AG04450 (cell line): ENCODE measurements at places on chromosomes 7 and 10.

- DNase-seq = no peak
These were observed 65.5 kb downstream of the ATAD1 start for GRCh38 chr10:87752566-87752965.

DNA sequence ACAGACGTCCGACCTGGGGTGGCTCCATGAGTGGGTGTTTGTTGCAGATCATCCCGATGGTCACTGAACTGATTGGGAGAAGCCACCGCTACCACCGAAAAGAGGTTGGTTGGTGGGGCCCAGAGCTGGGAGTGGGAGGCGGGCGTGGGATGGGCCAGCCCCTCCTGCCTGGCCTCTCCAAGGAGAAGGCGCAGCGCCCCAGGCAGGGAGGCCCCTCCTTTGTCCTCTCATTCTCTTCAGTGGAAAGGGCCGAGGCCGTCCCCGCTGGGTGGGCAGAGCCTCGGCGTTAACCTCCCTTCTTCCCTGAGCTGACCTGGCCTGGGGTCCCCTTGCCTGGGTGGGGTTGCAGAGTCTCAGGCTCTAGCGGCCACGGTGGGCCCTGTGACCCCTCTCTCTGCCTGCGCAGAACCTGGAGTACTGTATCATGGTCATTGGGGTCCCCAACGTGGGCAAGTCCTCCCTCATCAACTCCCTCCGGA is 5.2 kb downstream of the MTG1 start:
- no peak for DNase-seq

DNA sequence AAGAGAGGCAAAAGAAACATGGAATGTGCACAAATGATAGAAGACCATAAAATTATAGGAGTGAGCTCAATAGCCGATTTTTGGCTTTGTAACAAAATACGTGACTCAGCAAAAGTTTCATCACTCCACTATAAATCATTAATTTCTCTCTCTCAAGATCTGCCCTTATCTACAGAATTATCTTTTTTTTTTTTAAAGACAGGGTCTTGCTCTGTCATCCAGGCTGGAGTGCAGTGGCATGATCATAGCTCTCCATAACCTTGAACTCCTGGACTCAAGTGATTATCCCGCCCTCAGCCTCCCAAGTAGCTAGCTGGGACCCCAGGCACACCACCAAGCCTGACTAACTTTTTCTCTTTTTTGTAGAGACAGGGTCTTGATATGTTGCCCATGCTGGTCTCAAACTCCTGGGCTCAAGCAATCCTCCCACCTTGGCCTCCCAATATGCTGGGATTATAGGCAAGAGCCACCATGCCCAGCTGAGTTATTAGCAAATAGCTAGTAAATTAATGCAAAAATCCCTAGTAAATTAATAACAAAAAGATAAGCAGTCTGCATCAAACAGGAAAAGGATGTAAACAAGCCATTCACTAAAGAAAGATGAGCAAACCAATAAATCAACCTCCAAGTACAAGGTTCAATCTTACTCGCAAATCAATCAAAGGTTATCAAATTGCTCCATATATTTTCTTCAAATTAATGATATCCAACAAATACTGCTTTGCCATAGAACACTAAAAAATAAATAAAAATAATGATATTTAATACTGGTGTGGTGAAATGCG is 450.7 kb downstream of the PARD3 start:
- no peak for DNase-seq

GRCh38 chr7:3243680-3244079 is 57.4 kb upstream of the SDK1 start:
- no peak for DNase-seq

DNA sequence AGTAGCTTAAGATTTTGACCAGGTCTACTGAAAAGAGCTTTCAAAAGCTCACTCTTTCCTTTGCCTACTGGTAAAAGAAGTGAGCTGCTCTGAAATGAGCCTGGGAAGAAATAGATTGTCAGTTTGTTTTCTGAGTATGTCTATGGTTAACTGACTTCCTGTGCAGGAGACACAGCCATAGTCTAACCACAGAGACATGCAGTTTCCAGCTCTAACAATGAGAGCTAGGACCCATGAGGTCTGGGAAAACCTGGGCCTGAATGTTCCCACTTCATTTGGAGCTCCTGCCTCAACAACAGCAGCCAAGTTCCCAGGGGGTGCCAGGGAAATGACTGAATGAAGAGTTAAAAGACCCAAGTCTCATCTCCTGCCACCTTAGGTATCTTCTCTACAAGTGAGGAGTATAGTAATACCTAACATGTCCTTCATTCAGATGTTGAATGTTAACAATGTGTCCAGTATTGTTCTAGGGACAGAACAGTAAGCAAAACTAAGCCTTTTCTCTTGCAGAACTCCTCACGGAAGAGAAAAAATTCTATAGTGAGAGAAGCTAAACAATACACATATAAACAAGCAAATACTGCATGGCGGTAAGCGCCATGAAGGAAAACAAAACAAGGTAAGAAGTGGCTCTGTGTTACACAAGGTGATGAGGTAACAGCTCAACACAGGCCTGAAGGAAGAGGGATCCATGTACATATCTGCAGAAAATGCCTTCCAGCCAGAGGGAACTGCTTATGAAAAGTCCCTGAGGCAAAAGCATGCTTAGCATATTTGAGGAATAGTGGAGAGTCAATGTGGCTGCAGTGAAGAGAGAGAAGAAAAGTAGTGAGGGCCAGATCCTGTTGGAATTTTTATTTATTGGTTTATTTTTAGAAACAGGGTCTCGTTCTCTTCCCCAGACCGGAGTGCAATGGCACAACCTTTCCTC is 26.4 kb upstream of the ANKRD1 start:
- DNase-seq = no peak

DNA sequence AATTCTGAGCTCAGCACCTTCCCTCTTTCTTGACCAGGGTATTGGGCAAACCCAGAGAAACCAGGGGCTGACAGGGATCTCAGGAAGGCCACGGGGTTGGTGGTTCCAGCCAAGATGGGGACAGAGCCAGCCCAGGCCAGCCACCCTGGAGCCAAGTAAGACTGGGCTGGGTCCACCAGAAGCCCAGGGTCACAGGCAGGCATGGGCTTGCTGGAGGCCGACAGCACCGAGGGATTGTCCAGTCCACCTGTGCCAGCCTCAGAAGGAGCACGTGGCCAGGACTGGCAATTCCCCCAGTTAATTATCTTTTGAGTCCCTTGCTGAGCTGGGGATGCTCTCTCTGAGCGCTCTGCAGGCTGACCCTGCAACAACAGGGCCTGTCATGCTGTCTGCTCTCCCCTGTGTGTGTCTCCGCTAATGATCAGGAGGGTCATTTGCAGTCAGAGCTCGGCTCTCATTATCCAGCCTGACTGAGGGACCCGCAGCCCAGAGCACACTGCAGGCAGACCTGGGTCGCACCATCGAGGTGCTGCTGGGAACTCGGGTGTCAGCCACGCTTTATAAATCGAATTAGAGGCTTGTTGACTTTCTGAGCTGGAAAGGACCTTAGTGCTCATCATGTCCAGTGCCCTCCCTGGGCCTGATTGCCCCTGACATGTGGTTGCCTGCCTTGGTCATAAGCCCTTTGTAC is 69.5 kb upstream of the PPIF start:
- DNase-seq = no peak
